Stimulated activated CD8-positive, alpha-beta memory T cell treated with anti-CD3 and anti-CD28 coated beads, Interleukin-15, amount 100 ng/mL, for 24 hours (primary cell): ENCODE measurements at places on chromosomes 6 and 20.

GRCh38 chr20:32894711-32895355 lies 36.1 kb downstream of the EFCAB8 start:
- DNase-seq = no peak

DNA sequence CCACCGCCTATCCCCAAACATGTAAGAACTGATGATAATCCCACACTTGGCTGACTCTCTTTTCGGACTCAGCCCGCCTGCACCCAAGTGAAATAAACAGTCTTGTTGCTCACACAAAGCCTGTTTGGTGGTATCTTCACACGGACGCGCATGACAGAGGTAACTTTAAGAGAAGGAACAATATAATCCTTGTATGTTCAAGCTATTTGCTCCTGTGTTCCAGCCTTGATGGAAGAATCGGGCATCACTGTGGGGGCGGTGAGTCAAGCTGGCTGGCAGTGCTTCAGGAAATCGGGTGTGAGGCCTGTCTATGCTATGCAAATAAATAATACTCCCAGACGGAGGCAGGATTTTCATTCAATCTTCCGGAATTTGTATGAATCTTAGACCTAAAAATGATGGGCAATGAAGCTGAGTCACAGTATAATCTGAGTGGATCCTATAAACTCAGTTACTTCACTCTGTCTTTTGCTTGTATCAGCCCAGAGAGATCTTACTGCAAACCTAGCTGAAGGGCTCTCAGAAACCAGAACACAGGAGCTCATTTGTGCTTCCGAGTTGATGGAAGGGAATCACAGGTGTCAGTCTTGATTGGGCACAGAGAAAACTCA lies 45.2 kb upstream of the NT5E start:
- no peak for DNase-seq

GRCh38 chr6:142537612-142538478 lies 236.0 kb downstream of the ADGRG6 start:
- no peak for DNase-seq

GRCh38 chr20:47501116-47501481 lies 588 bp upstream of the NCOA3 start:
- DNase-seq = no peak

- DNase-seq = no peak
Measured at GRCh38 chr6:42236682-42237473, 19.2 kb upstream of the MRPS10 start.

DNA sequence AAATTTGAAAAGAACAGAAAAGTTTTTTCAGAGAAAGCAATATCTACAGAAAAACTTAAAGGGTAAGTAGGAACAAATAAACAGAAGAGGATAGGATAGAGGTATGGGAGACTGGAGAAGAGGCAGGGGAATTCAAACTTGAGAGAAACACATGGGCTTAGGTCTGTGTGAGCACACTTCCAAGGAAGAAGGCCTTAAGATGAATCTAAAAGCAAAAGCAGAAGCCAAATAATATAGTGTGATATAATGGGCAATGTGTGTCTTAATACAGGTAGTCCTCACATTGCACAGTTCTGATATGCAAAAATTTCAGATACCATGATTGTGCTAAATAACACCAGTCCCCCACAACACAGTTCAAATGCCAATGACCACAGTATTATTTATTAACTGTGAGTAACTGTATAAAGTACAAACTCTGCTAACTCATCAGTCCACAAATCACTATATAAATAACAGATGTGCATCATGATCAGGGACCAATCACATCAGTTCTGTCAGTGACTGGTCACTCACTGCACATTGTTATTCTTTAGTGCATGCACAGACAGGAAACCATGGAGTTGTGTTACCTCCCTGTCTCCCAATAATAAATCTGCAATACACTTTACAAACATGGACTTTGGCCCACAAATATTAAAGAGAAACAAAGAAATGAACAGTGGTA lies 18.6 kb downstream of the SNX14 start:
- no peak for DNase-seq

DNA sequence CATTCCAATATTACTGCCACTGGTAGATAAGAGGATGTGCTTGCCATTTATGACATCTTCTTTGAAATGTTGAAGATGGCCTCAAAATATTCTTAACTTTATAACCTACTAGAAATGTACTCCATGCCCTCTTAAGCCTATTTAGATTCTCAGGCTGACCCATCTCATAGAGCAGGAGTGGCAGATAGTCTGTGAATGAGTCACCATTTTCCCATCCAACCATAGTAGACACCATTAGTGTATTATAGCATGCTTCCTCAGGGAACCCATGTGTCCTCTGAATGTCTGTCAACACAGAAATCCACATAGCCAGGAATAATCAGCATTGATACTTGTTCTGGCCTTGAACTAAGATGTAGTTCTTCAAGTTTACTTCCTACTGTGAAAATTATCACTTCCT lies 150.2 kb downstream of the IMPG1 start:
- DNase-seq = no peak

DNA sequence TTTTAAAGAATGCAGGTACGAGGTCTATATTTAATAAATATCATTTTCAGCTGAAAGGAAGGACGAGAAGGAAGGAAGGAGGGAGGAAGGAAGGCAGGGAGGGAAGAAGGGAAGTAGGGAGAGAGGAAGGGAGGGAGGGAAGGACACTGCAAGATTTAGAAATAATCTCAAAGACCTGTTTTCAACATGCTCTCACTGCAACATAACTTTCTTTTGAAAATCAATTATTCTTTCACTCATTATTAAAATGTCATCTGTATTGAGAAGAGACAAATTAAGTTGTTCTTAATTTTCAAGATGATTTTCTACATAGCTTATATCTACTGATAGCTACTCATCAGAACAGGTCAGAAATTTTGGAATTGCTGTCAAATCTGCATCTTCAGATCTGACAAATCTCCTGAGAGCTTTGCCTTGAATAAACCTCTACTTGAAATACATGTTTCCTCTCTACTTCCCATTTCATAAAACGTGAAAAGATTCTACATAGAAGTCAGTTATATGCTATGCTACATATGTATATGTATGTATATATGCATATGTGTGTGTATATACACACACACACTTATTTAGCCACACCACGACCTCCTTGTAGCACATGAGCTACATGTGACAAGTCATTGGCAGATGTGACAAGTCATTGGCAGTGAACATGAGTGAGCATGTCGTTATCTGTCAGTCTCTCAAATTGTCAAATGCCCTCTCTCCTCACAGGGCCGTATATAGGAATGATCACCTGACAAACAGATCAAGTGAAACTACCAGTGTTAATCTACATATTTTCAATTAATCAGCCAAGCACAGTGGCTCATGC lies 241.6 kb downstream of the LY86 start:
- DNase-seq = no peak

GRCh38 chr6:33809594-33809993 lies 5.8 kb upstream of the MLN start:
- no peak for DNase-seq
